DND-41 (cell line): ENCODE measurements at places on chromosomes 12 and 14.

DNA sequence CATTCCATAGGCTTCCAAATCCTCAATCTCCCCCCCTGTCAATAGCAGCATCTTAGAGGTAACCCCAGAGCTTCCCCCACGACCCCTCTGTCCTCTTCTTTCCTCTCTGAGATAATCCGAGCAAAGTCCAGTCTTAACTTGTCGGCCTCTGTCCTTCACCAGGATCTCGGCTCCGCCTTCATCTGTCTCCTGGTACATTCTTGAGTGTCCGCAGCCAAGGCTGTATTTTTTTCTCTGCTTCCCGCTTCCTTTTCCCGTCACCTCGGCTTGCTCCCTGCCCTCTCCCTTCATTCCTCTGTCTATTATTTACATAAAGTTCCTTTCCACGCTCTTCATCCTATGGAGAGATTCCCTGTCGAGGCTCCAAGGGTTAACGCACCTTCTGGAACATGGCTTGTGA is 153.9 kb upstream of the GSC start:
- no peak for DNase-seq

DNA sequence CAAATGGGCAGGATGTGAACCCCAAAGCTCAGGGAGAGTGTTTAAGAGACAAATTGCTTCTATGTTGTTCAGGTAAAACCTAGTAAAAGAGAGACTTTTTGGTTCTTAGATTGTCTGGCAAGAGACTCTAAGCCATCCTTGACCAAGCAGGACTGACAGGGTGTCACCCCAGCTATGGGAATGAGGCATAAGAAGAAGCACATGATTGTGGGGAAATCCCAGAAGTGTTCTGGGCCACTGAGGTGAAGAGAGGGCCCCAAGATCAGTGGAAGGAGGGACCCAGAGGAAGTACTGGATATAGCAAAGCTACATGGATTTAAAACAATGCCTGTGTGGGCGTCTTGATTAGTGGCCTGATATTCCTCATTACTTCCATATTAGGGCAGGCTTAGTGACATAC is 99.0 kb downstream of the SAMD4A start:
- no peak for DNase-seq

DNA sequence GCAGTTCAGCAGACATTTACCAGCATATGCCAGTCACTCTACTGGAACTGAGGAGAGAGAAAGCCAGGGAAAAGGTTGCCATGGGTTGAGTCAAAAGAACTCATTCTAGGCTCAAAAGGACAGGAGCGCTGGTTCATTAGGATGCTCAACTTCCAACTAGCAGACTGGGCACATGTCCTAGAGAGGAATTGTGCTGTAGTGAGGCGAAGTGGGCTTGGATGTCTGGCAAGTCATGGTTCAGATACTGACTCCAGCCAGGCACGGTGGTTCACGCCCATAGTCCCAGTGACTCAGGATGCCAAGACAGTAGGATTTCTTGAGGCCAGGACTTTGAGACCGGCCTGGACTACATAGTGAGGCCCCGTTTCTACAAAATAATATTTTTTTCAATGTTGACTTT is 281.5 kb downstream of the CACNA1C start:
- DNase-seq, result no peak

GRCh38 chr12:85310025-85310424 is 30.0 kb downstream of the ALX1 start:
- DNase-seq, result no peak

- no peak for DNase-seq
Observed at GRCh38 chr14:20386276-20386855, 26.9 kb downstream of the TEP1 start.

DNA sequence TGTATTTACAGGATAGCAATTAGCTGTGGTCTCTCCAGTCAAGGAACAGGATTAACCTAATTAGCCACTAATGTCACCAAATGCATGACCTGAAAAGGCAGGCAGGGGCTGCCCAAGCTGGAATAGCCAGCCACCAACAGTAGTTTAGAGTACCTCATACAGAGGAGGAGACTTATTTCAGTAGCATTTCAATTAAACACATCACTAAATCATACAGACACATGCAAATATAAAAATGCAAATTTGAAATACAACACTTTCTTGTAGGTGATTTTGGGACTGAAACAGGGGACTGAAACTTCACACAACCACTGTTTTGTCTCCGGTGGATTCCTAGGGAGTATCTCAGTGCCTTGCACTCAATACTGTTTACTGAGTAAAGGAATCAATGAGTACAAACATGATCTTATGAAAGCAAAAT is 636 bp upstream of the IFNG-AS1 start:
- no peak for DNase-seq

GRCh38 chr14:75454963-75455546 is 27.2 kb downstream of the JDP2 start:
- no peak for DNase-seq

GRCh38 chr12:57552306-57552651 is 2.4 kb downstream of the KIF5A start:
- no peak for DNase-seq

DNA sequence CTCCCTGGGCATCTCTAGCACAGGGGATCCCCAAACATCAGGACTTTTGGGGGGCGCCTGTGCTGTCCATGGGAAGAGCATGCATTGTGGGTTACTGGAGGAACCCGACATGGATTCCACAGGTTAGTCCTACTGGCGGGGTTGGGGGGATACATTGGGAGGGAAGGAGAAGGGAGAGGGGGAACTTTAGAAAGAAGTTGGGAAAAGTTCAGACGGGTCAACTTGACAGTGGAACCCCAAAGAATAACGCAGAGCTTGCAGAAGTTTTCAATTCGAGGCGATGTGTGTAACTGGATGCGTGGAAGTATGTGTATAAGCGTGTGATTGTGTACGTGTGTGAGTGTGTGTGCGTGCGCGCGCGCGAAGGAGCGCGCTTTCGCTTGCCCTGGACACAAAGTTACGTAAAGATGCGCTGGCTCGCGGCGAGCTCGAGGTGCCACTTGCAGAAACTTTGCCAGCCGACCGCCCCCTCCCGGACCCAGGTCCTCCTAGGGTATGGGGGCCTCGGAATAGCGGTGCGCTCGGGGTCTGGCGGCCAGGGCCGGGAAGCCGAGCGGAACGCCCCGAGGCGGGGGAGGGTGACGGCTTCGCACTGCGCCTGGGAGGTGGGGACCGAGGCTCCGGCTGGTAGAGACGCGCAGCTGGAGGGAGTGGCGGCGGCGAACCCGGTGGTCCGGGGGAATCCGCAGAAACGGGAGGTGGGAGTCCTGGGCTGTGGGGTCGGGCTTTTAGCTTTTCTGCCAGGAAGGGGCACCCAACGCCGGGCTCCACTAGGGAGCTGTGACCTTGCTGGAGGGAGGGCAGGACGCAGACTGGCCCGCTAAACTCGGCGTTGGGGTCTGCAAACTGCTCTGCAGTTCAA is 669 bp downstream of the RFX4 start:
- no peak for DNase-seq

- DNase-seq, result no peak
Observed at GRCh38 chr14:99633918-99634317, 11.0 kb upstream of the HHIPL1 start.

- DNase-seq, result peak; percentile 53
Observed at GRCh38 chr12:100404769-100405407, 48.0 kb downstream of the SLC17A8 start.

DNA sequence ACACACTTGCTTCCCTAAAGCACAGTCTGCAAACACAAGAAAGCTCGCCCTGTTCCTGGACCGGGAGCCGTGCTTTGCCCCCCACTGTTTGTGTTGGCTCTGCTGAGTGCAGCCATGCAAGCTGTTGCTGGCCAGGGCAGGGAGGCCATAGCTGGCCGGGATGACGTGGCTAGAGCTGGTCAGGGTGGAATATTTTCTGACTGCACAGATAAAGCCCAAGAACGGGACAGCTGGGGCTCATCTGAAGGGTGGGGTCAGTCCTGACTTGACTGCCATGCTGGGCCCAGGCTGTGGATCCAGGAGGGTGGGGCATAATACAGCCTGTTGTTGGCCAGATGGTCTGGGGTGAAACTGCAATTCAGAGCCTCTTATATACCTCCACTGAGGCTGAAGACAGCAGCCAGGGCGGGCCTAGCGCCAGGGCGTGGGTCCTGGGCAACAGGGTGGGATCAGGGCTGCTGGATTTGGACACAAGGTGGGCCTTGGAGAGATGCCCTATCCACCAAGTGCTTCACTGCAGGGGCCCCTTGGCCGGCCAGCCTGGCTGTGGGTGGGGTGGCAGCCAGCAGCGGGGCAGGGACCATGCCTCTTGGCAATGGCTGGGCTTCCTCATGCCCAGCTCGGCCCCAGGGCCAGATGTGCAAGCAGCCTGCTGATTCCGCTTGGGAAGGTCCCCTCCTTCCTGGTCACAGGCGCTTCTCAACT is 14.8 kb downstream of the KMT5A start:
- no peak for DNase-seq

DNA sequence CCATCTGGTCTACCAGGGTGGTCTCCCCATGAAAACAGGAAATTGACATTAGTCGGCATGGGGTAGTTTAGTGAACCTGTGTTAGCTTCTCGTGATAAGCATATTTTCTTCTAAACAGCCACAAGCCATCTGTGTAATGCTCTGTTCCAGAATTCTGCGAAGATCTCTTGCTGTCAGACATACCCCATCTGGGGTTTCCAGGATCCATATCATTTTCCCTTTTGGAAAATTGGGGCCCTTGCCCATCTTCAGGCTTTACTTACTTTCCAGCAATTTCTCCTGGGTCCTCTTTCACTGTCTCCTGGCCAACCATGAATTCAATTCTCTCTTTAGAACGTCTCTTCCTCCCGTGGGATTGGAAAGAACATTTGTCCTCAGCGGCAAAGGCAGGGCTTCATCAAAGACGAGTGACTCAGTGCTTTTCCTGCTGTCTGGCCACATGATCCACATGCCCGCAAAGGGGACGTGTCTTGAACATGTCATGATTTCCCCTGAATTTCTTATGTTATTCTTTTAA is 21.4 kb upstream of the NCOR2 start:
- DNase-seq, result peak; percentile 60

DNA sequence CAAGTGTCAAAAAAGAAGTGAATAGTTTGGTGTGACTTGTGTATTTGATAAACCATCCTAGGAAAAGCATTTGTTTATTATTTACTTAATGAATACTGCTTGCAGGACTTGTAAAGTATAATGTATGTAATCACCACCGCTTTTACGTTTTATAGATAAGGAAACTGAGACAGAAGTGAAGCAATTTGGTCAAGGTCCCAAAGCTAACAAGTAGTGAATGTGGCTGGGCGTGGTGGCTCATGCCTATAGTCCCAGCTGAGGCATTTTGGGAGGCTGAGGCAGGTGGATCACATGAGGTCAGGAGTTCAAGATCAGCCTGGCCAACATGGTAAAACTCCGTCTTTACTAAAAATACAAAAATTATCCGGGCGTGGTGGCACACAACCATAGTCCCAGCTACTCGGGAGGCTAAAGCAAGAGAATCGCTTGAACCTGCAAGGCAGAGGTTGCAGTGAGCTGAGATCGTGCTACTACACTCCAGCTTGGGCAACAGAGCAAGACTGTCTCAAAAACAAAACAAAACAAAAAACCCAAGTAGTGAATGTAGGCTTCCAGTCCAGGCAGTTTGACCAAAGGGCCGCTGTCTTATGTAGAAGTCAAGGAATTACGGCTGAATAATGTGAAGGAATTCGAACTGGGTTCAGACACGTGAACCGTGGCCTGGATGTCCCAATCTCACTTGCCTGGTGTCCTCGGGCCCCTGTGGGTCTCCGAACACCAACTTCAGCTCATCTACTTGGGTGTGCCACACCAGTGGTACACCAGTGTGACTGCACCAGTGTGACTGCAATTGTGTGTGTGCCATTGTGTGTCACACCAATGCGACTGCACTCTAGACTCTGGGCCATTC is 88.3 kb upstream of the MED13L start:
- DNase-seq, result no peak

DNA sequence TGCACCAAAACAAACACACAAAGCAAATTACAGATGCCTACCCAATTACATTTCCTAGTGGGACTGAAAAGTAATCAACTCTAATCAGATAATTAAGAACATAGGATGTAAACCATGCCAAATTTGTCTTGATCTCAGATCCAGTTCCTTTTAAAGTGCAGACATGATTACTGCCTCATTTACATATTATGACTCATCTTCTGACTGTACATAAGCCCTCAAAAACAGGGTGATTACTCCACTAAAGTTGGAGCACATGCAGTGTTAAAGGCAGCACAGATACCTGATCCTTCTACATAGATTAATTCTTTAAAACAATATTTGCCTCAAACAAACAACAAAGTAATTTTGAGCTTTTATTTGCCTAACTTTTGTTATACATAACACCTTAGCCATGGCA is 337.2 kb downstream of the RPS29 start:
- DNase-seq, result no peak

DNA sequence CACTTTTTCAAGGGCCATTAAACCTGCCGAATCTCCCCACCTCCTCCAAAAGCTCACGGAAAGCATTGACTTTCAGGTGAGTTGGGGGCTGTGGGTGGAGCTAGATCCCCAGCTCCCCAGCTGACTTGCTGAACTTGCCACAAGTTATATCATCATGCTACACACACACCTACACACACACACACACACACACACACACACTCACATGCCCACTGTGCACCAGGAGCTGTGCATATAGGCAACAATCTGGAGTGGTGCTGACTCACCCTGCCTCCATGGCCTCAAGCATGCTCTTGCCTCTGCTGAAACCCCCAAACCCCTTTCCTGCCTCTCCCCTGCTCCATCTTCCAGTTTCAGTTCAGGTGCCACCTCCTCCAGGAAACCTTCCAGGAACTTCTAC is 26.1 kb downstream of the SERPINA3 start:
- DNase-seq, result no peak

- no peak for DNase-seq
Observed at GRCh38 chr12:50562520-50563433, 58.0 kb downstream of the DIP2B start.

GRCh38 chr12:10372559-10372958 is 17.3 kb downstream of the KLRK1 start:
- no peak for DNase-seq
